ENCODE measurements at places on chromosomes 5 and 9. TPM values are rescaled to one million over a fixed set of nuclear protein-coding genes. Genes with fewer than 3 reads are reported as not detected.

GZMA gene
- 0.92 TPM for total RNA-seq

DPP7 gene
- 234 TPM for total RNA-seq

GRCh38 chr5:111075520-111075919 is 4.0 kb downstream of the TSLP start:
- no peaks in the 10 kb centered on the region for H3K36me3 ChIP-seq
- no peak overlapping the region for H3K27ac ChIP-seq
- DNase-seq, result no peak
- no peak overlapping the region for H3K4me3 ChIP-seq
- H3K27me3 ChIP-seq, result peaks cover 17% of the 10 kb centered on the region

DNA sequence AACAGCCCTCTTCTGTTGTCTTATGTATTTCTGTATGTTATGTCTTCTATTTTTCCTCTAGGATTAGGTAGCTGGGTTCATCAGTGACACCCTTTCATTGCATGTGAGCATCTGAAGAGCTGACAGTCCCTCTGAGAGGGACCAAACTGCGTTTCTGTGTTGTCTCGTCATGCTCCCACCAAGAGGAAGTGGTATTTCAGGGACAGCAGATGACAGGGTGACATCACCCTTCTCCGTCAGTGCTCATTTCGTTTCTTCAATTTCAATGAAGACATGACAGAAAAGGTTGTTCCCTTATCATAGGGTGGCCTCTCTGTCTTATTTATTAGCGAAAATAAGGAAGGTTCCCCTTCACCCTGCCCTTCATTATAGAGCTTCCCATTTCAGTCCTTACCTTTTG is 225.9 kb upstream of the NR4A3 start:
- DNase-seq, result no peak
- H3K36me3 ChIP-seq, result no peaks in the 10 kb centered on the region
- H3K27ac ChIP-seq, result no peak overlapping the region
- H3K4me1 ChIP-seq, result peaks cover 14% of the 10 kb centered on the region

TRPM6 gene
- 0.25 TPM for total RNA-seq

- H3K4me3 ChIP-seq, result no peak overlapping the region
- no peak for DNase-seq
- no peak overlapping the region for H3K27ac ChIP-seq
- no peaks in the 10 kb centered on the region for H3K27me3 ChIP-seq
- H3K36me3 ChIP-seq, result no peaks in the 10 kb centered on the region
- H3K4me1 ChIP-seq, result no peaks in the 10 kb centered on the region
These were observed 79.4 kb upstream of the ADRB2 start for GRCh38 chr5:148746826-148747535.

- no peak for DNase-seq
- no peaks in the 10 kb centered on the region for H3K4me1 ChIP-seq
These were observed 84.5 kb downstream of the GNAQ start for GRCh38 chr9:77946969-77947620.

DNA sequence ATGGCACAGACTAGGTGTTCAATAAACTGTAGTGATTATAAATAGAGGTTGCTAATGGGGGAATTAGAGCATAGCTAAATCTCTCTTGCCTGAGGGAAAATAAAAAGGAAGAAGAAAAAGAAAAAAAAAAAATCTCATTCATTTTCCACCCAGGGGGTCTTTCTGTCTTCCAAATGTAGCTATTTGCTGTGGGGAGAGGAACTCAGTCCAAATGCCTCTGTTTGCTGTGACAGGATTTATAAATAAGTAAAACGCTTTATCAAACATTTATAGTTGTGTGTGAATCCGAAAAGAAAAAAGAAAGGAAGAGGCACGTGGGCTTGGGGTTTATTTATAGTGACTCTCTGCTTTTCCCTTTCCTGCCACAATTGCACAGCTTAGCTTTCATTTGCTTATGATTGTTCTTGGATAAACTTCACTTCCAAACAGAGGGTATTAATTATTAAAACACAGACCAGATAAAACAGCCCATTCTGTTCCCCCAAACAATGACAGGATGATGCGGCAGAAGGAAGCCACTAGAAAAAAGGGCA is 245.7 kb downstream of the ASTN2 start:
- no peaks in the 10 kb centered on the region for H3K36me3 ChIP-seq
- no peak overlapping the region for H3K27ac ChIP-seq
- H3K27me3 ChIP-seq, result no peaks in the 10 kb centered on the region
- H3K4me3 ChIP-seq, result no peak overlapping the region

GRCh38 chr9:32603914-32604852 is 31.2 kb upstream of the NDUFB6 start:
- no peaks in the 10 kb centered on the region for H3K27me3 ChIP-seq
- H3K4me1 ChIP-seq, result no peaks in the 10 kb centered on the region
- no peak overlapping the region for H3K27ac ChIP-seq
- no peak for DNase-seq

DNA sequence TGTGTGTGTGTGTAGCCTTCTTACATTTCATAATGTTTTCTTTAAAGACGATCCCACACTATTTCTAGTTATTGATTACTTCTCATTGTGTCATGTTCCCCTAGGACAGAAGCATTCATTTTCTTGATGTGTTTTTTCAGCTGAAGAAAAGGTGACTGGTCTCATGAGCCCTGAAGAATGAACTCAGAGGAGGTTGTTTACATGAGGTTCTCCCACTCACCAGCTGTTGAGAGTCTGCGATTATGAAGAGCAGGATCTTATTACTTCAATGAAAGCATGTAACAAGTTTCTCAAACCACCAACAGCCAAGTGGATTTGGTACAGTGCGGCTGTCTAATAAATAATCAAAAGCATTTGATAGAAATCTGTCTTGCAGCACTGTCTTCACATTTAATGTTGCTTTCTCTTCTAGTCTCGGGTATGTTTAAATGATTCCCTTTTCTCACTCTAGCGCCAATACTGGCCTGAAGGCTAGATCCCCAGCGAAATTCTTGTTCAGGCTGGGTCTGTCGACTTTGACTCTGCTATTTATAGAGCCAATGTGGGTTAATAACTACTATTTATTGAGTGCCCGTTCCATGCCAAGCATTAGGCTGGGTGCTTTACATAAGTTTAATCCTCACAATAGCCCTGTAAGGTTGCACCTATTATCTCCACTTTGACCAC is 9.6 kb upstream of the FSD1L start:
- no peak overlapping the region for H3K27ac ChIP-seq
- DNase-seq, result no peak
- no peaks in the 10 kb centered on the region for H3K27me3 ChIP-seq
- H3K4me3 ChIP-seq, result no peak overlapping the region
- peaks cover 15% of the 10 kb centered on the region for H3K4me1 ChIP-seq

GRCh38 chr9:18331310-18331684 is 142.7 kb upstream of the ADAMTSL1 start:
- H3K27me3 ChIP-seq, result no peaks in the 10 kb centered on the region
- peaks cover 17% of the 10 kb centered on the region for H3K4me1 ChIP-seq
- no peak overlapping the region for H3K4me3 ChIP-seq
- no peaks in the 10 kb centered on the region for H3K36me3 ChIP-seq
- no peak overlapping the region for H3K27ac ChIP-seq
- no peak for DNase-seq

SPACA9 gene
- total RNA-seq, result 13.5 TPM

ADRA1B gene
- total RNA-seq, result 2.3 TPM

DNA sequence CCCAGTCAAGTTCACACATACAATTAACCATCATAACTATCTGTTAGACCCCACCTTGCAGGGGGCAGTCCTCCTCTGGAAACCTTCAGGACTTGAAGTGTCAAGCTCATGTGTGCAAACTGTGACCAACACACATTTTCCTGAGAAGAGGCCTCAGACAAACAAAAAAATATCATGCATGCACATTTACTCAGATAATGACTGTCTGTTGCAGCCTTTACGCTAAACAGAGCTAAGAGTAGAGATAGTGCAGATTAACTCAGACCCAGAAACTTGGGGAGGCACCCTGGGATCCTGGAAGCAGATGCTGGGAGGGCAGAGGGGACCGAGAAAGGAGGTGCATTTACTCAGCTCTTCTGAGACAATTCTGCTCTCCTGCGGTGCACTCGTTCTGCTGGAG is 3.6 kb upstream of the S1PR3 start:
- no peak overlapping the region for H3K27ac ChIP-seq
- H3K4me1 ChIP-seq, result peaks cover 12% of the 10 kb centered on the region
- DNase-seq, result no peak
- H3K27me3 ChIP-seq, result peaks cover 6% of the 10 kb centered on the region

CAVIN4 gene
- 0.42 TPM for total RNA-seq

PCDHGC5 gene
- 3.8 TPM for total RNA-seq

GRCh38 chr9:97906236-97906831 is 16.0 kb downstream of the TRMO start:
- peak; percentile 92 for DNase-seq
- H3K4me1 ChIP-seq, result peaks cover 23% of the 10 kb centered on the region
- H3K27ac ChIP-seq, result peak overlapping the region; percentile 84
